T-helper 1 cell (primary cell): ENCODE measurements at places on chromosomes 6 and 20.

GRCh38 chr6:93581371-93581770 lies 162.0 kb upstream of the EPHA7 start:
- DNase-seq: no peak

- no peak for DNase-seq
Observed at GRCh38 chr6:160174681-160175080, 53.1 kb downstream of the SLC22A1 start.

GRCh38 chr20:50020288-50020687 lies 37.5 kb downstream of the SNAI1 start:
- DNase-seq: no peak

DNA sequence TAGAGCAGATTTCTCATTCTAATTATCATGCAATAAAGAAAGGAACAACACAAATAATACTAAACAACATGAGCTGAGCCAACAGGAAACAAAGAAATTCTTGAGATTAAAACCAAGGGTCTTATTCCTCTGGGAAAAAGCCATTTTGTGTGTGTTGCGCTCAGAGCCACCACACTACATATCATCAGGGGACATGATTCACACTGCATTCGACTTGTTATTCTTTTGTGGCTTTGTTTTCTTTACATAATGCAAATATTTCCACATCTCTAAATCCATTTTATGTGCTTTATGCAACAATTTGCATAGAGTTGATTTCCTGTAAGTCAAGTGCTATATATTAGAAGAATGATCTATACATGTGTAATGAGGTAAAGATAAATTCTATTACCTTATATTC lies 719.6 kb downstream of the TBC1D32 start:
- no peak for DNase-seq

DNA sequence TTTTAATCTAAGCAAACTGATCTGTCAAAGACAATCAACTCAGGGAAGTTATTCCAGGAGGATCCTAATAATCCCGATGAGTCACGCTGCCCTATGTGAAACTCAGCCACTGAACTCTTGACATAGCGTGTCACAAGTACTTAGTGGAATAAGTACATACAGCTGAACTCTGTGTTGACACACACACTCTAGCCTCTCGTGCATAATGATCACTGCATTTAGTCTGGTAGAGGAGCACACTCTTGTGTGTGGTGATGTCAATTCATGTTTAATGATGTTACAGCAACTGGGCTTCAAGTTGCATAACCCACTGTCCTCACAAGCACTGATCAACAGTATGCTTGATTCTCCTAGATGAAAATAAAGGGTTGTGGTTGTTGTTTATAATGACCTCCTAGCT lies 148.3 kb downstream of the HACE1 start:
- DNase-seq: no peak

- DNase-seq: no peak
Observed at GRCh38 chr6:107539409-107539808, 49.5 kb downstream of the SOBP start.

GRCh38 chr6:72624557-72625160 lies 2.8 kb downstream of the KCNQ5 start:
- DNase-seq: no peak

GRCh38 chr6:123168466-123168865 lies 172.4 kb downstream of the CLVS2 start:
- DNase-seq: no peak

DNA sequence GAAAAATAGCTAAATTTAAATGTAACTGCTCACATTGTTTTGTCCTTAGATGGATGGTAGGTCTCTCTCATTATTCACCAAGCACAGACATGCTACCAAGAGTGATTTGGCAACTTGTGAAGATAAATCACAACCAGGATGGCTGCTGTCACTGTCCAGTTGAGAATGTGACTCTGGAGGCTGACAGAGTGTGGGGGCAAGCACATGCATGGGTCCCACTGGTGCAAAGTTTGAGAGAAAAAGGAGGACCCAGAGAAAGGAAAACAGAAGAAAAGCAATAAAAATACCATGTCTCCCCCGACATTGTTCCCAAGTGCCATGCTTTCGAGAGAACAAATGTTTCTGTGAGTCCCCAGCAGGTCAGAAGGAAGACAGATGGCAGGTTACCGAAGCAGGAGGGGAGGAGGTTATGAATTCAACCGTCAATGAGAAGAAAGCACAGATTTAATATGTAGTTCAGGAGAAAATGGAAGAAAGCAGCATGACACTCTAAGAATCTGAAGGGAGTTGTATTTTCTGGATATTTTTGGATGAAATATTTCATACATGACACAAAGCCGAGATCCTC lies 73.0 kb upstream of the TSHZ2 start:
- no peak for DNase-seq

DNA sequence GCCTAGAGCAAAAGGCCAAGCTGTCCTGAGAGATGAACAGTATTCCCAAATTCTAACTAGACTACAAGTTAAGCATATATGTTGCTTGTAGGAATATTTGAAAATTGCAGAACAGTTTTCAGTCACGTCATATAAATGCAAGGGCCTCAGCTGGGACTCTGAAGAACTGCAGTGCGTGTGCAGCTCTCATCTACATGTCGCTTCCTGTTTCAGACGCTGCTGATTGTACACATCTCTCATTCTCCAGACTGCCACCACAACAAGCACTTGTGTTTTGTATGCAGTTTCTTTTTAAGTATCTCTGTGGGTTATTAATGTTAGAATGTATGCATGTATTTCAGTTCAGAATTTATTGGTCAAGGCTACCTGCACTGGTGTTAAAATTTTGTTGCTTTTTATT lies 119.7 kb downstream of the MAP3K4 start:
- DNase-seq: no peak

DNA sequence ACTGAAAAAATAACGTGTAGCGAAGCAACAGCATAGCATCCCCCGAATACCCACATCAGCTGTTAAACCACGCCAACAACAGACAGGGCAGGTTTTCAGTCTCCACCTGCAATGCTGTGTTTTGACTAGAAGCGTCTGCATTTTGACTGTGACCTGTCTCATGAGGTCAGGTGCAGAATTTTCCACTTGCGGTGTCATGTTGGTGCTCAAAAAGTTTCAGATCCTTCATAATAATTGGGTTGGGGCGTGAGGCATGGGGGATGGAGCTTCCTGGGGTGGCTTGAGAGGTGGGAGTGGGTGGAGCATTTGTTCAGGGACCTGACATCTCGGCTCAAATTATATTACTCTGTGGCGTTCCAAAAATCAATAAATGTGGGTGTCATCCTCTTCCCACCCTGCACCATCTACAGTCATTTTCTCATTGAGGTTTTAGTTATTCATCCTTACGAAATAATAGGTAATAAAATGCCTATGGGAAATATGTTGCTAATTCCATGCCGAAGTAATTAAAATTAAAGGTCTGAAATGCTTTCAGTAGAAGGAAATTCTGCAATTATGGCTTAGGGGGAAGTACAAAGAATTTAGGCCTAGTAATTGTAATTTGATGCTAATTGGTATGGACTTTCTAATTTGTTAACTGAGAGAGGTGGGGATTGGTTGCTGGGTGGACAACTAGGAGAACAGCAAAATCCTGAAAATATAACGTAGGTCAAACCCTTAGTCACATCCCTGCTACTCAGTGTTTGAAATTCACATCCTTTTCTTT lies 81.0 kb downstream of the TIAM2 start:
- DNase-seq: no peak

GRCh38 chr6:149202952-149203351 lies 114.6 kb upstream of the TAB2 start:
- no peak for DNase-seq

DNA sequence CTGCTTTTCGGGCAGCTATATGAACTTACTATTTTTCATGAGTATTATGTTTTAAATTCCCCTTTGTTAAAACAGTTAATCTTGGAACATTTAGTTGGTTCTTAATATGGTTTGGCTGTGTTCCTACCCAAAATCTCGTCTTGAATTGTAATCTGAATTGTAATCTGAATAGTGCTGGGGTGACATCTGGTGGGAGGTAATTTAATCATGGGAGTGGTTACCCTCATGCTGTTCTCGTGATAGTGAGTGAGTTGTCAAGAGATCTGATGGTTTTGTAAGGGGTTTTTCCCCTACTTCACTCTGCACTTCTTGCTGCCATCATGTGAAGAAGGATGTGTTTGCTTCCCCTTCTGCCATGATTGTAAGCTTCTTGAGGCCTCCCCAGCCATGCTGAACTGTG lies 305.4 kb upstream of the MAP3K7 start:
- DNase-seq: no peak

- no peak for DNase-seq
Observed at GRCh38 chr6:88785478-88785877, 177.9 kb downstream of the RNGTT start.

GRCh38 chr6:14804001-14804784 lies 441.7 kb upstream of the JARID2 start:
- DNase-seq: no peak

DNA sequence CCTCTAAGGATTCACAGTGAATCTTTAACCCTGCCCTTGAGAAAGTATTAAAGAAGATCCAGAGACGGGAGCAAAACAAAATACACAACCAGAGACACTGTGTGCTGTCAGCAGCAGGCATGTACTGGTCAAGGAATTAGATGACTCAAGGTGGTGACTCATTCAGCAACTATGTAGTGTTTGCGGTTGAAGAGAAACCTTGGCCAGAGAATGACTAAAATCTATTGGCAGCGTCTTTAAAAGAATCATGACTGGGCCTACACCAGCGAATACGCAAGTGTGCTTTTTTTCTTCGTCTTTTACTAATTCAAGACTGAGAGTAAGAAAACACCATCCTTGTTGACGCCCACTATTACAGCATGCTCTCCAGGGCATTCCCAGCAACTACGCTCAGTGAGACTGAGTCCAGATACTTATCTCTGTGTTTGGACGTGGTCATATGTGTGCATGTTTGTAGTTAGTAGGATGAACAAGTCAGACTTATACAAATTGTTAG lies 72.4 kb upstream of the BACH2 start:
- peak; percentile 83 for DNase-seq

- DNase-seq: no peak
Observed at GRCh38 chr20:49786196-49786595, 26.4 kb upstream of the SLC9A8 start.

GRCh38 chr20:38303908-38304379 lies at the start of gene BPI:
TSS of gene BPI (plus strand) at chr20:38304156. CDS start at chr20:38304224, 68 bp downstream.
- DNase-seq: no peak
